Epithelial cell of esophagus (primary cell): ENCODE measurements at places on chromosomes 11 and 22.

DNA sequence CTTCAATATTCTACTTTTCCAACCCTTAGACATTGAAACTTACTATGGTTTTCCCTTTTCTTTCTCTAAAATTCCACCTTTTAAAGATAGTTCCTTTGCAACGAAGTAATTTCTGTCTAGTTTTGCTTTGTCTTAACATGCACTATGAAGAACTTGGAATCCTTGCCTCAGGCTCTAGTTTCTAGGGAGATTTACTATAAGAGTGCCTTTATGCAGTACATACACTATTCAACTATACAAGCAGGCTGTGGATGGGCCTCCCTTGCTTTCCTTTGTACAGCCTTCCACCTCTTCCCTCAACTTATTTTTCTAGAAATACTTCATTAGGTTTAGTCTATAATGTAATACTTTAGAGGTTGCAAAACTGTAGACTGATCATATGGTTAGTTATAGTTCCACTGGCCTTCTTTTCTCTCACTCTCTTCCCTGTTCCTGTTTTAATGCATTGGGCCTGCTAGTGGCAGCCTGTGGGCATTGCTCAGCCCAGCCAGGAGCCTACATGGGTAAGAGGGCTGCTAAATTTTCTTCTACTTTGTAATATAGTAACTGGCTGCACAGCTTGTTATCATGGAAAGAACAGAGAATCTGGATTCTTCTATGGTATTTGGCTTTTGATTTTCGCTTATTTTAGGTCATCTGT is 100.2 kb downstream of the C11orf87 start:
- peak; percentile 49 for DNase-seq

DNA sequence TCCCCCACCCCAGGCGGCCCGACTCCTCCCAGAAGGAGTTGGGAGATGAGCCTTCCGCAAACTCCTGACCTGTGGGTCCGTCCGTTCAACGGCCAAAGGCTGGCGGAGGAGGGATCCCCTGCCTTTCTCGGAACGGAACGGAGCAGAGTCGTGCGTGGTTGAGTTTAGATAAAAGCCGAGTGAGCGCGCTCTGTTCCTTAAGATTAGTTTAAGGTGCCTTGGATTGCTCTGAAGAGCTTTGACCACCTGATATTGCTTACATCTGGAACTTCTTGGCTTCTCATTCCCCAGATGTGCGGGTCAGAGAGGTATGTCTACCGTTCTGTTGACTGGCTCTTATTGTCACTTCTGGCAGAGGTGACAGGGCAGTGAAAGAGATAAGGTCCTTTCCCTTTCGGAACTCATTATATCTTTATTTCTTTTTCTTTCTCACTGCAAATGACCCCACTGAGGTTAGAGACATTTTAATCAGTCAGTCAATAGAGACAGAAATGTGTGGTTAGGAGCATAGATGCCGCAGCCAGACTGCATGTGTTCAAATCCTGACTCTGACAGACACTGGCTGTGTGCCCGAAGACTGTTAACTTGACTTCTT is at the start of gene TRIM6:
Gene TRIM6 (plus strand): TSS at position 31 of the 595 bp plus-strand sequence. CDS start 261 bp downstream, at position 292.
- DNase-seq: peak; percentile 23

DNA sequence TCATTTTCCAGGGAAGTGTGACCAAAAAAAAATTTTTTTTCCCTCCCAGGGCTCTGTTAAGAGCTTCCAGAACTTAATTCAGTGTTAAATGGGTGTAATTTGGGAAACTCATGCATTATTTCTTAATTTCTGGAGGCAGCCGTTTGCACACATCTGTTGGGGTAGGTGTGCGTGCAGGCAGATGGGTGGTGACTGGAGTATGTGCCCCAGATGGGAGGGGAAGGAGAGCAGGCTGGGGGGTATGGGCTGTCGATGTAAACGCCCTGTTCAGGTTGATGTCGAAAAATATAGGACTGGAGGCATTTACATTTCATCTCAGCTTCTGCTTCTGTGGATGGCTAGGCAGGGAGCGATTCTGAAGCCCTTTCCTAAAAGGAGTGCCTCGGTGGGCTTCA is 13.7 kb upstream of the SHISAL1 start:
- no peak for DNase-seq

DNA sequence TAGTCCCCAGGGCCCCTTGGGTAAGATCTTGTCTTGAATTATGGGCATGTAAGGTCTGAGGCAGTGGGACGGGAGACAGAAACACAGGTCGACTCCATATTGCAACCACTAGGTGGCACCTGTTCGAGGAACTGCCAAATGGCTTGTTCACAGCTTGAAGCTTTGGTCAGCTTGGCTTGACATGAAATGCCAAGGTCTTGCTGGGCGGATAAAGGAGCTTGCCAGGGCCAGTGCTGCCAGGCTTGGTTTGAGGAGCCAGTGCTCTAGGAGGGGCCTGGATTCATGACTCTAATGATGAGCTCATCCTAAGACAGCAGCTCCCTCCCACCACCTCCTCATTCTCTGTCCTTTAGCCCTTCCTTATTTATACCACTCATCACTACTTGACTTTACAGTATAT is 11.9 kb upstream of the NRIP3 start:
- peak; percentile 82 for DNase-seq

- no peak for DNase-seq
Observed at GRCh38 chr11:27179334-27179733, 138.7 kb downstream of the BBOX1 start.
